ENCODE measurements at places on chromosomes 5 and 9. TPM values are rescaled to one million over a fixed set of nuclear protein-coding genes. Genes with fewer than 3 reads are reported as not detected.

Gene OBP2B
- total RNA-seq = not detected

Gene RNF180
- total RNA-seq = 15.2 TPM

Gene PCDHB9
- total RNA-seq = 0.18 TPM

Gene SLIT3
- 29.4 TPM for total RNA-seq

Gene MSH3
- total RNA-seq = 25.6 TPM

Gene GABBR2
- 0.89 TPM for total RNA-seq

Gene TAF11L8
- total RNA-seq = not detected

Gene CNTNAP3B
- 29.5 TPM for total RNA-seq

Gene TNFSF8
- not detected for total RNA-seq

Gene LHX6
- not detected for total RNA-seq

Gene LIX1
- 0.89 TPM for total RNA-seq

Gene ISL1
- total RNA-seq = 0.30 TPM
